RWPE2 (cell line): ENCODE measurements at places on chromosomes 3 and 15.

DNA sequence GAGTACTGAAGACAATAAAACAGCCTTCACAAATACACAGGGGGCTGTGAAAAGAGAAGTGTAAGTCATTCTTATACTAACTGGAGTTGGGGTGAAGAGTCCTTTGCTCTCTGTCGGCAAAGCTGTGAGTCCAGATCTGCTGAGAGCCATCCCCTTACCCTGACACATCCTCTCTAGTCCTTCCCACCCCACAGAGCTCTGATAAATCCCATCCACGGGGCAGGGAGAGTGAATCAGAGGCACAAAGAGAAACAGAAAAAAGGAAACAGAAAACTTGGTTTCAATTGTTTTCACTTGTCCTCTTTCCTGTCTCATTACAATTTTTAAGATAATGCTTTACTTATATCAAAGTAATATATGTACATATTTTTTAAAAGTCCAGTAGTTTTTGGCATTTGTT, 18.2 kb upstream of the ZNF639 start:
- no peaks in the 10 kb centered on the region for H3K4me1 ChIP-seq
- no peaks in the 10 kb centered on the region for H3K36me3 ChIP-seq
- no peak overlapping the region for H3K4me3 ChIP-seq
- no peaks in the 10 kb centered on the region for H3K27me3 ChIP-seq
- no peak for DNase-seq

- H3K27me3 ChIP-seq: no peaks in the 10 kb centered on the region
- no peak overlapping the region for H3K4me3 ChIP-seq
- H3K27ac ChIP-seq: peak overlapping the region; percentile 36
- H3K4me1 ChIP-seq: peaks cover 21% of the 10 kb centered on the region
- peak; percentile 93 for DNase-seq
These were observed 158.0 kb downstream of the RAB11A start for GRCh38 chr15:66027268-66027805.

DNA sequence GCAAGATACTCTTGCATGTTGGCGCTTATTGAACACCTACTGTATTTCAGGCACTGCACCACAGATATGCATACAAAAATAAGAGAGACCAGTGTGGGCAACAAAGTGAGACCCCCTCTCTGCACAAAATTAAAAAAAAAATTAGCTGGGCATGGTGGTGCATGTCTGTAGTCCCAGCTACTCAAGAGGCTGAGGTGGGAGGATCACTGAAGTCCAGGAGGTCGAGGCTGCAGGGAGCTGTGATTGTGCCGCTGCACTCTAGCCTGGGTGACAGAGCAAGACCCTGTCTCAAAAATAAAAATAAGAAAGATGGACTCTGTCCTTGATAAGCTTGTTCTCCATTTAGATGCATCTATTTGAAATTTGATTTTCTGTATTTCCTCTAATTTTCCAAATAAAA, 20.8 kb downstream of the FEM1B start:
- H3K4me3 ChIP-seq: no peak overlapping the region
- no peaks in the 10 kb centered on the region for H3K27me3 ChIP-seq
- H3K27ac ChIP-seq: no peak overlapping the region
- DNase-seq: no peak

GRCh38 chr15:27124287-27124871, 153.4 kb downstream of the GABRG3 start:
- H3K4me3 ChIP-seq: no peak overlapping the region
- H3K27ac ChIP-seq: no peak overlapping the region
- no peaks in the 10 kb centered on the region for H3K27me3 ChIP-seq
- no peak for DNase-seq

- no peak overlapping the region for H3K4me3 ChIP-seq
- no peaks in the 10 kb centered on the region for H3K36me3 ChIP-seq
- H3K27me3 ChIP-seq: no peaks in the 10 kb centered on the region
- DNase-seq: no peak
- peak overlapping the region; percentile 91 for H3K27ac ChIP-seq
These were observed 28.9 kb downstream of the SLC28A1 start for GRCh38 chr15:84913360-84913723.

DNA sequence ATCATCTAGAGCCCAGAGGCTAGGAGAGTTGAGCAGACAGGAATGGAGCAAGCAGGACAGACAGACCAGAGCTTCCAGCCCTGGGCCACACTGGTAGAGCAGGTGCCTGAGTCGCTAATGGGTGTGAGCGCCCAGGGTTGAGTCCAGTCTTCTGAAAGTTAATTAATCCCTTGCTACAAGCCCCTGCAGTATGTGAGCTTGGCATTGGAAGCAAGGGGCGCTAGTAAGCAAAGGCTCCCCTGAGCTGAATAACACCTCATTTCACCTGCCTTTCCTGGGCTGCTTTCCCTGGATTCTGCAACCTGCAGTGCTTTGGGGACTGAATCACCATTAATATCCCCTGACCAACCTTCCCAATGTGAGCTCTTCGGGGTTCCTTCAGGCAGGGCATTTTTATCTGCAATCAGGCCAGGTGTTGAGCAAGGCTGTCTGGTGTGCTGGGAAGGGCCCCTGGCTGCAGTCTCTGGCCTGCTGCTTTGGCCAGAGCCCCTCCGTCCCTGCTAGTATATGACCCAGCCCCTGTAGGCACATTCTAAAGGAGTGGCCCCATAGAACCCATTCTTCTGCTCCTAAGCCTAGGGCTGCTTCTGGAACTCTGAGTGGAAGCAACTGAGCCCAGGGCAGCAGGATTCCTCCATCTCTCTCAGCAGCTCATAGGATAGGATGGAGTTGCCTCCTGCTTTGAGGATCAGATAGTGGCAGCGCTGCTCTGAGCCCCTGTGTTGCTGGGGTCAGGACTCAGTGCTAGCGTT, 45.1 kb upstream of the EPHB1 start:
- no peak overlapping the region for H3K4me3 ChIP-seq
- no peak overlapping the region for H3K27ac ChIP-seq
- no peaks in the 10 kb centered on the region for H3K4me1 ChIP-seq
- H3K36me3 ChIP-seq: no peaks in the 10 kb centered on the region

DNA sequence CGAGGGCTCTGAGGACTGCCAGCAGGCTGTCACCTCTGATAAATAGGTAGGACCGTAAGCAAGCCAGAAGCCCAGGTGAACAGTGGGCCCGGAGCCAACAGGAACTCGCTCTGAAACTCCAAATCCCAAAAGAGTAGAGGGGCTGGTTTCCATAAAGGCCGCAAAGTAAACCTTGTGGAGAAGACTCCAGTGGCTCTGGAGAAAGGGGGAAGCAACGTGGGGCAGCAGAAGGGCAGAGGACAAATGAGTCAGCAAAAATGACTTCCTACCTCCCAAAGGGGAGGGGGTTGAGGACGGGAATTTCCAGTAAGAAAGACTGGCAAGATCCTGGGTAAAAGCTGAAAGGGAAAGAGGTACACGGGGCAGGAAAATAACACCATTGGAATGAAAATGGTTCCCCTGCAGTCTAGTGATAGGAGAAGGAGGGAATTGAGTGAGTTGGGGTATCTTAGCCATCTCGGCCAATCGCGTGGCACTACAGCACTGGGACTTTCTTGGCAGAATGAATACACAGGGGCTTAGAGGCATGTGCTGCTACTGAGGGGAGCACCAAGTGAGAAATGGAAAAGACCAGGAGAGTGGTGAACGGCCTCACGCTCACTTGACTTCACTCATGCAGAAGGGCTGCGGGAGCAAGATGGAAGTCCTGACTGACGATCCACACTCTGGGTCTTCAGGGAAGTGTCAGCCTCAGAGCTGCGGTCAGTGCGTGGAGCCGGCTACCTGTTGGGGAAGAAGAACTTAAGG, 33.2 kb downstream of the BMF start:
- H3K36me3 ChIP-seq: no peaks in the 10 kb centered on the region
- no peaks in the 10 kb centered on the region for H3K27me3 ChIP-seq
- peaks cover 7% of the 10 kb centered on the region for H3K4me1 ChIP-seq
- no peak overlapping the region for H3K27ac ChIP-seq
- no peak for DNase-seq
- no peak overlapping the region for H3K4me3 ChIP-seq

GRCh38 chr3:112086875-112087524, 811 bp downstream of the C3orf52 start:
- H3K36me3 ChIP-seq: no peaks in the 10 kb centered on the region
- no peak for DNase-seq
- H3K27ac ChIP-seq: peak overlapping the region; percentile 62
- H3K4me3 ChIP-seq: peak overlapping the region; percentile 57

DNA sequence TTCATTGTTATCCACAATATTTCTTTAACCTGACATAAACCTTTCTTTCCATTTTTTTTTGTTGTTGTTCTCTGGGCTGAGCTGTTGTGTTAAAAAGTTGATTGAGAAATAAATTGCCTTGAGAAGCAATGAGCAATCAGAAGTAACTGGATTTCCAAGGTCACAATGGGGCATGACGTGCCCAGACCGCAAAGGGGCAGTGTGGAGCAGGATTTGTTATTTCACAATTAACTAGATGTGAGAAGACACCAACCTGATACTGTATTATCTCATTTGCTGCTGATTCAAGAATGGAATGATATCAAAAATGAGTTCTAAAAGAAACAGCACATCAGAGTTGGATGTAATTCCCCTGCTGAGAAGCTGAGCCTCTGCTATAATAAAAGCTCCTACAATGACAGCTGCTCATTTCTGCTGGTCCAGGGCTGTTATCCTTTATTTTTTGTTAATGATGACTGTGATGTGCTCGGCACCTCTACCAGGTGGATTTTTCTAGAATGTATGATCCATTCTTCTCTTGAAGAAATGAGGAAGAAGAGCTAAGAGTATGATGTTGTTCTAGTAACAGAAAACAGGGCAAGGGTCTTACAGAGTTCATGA, 28.1 kb downstream of the CPNE4 start:
- no peaks in the 10 kb centered on the region for H3K27me3 ChIP-seq
- H3K27ac ChIP-seq: no peak overlapping the region
- H3K4me3 ChIP-seq: no peak overlapping the region
- H3K36me3 ChIP-seq: no peaks in the 10 kb centered on the region

GRCh38 chr3:13111173-13111872, 38.1 kb upstream of the IQSEC1 start:
- peaks cover 17% of the 10 kb centered on the region for H3K4me1 ChIP-seq
- H3K4me3 ChIP-seq: no peak overlapping the region
- no peak overlapping the region for H3K27ac ChIP-seq
- no peaks in the 10 kb centered on the region for H3K27me3 ChIP-seq
